ENCODE measurements at places on chromosomes 11 and 22.

DNA sequence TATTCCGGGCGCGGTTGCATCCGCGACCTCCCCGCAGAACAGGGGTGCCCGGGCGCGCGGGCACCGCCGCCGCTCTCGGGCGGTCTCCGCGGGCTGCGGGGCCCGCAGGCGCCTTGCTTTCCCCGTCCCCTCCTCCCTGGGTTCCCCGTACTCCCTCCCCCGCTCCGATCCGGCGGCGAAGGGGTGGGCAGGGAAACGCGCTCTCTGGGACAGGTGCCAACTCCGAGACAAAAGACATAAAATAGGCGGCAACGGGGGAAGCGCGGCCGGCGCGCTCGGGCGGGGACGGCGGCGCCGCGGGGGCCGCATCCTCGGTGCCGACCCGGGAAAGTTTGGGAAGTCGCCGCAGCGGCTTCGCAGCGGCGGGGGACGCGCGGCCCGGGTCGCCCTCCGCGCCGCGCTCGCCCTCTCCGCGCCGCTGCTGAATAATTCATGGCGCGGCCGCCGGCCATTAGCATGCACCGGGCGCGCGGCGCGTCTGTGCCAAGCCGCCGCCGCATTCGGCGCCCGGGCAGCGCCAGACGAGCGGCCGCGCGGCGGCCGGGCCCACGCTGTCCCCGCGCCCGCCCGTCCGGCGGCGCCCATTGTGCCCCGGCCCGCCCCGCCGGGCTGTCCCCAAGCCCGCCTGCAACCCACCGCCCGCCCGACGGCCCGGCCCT lies 78.7 kb upstream of the PPARA start:
- DNase-seq: no peak

DNA sequence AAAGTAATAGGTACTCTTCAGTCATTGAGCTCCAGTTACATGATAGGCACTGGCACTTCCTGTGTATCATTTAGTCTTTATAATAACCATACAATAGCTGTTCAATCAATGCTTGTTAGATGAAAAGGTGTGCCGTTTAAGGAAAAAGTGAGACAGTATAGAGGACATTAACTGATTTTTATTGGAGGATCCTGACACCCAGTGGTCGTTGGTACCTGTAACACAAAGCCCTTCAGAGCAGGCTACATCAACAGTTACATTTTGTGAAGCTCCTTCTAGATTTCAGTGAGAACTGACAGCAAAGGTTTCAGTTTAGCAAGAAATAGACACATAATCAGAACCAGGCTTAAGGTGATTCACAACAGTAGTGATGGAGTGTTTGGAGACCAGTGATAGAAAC lies 44.2 kb downstream of the CCDC81 start:
- DNase-seq: no peak

GRCh38 chr11:120827198-120827597 lies 196.7 kb upstream of the TBCEL start:
- DNase-seq: no peak

DNA sequence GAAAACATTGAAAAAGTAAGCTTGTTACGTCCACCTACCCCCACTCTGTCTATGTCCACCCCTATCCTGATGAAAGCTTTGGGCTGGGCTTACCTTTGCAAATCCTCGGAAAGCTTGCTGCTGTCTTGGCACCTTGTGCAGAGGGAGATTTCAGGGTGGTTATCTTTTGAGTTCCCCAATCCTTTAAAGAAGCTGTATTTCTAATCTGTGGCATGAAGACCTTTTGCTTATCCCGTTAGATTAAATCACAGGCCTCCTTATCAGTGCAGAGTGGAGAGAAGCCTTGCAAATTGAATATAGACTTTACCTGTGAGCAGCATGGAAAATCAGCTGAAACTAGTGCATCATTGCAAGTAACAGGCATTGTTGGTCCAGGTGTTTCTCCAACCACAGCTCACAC lies 580.6 kb upstream of the ANO5 start:
- no peak for DNase-seq

DNA sequence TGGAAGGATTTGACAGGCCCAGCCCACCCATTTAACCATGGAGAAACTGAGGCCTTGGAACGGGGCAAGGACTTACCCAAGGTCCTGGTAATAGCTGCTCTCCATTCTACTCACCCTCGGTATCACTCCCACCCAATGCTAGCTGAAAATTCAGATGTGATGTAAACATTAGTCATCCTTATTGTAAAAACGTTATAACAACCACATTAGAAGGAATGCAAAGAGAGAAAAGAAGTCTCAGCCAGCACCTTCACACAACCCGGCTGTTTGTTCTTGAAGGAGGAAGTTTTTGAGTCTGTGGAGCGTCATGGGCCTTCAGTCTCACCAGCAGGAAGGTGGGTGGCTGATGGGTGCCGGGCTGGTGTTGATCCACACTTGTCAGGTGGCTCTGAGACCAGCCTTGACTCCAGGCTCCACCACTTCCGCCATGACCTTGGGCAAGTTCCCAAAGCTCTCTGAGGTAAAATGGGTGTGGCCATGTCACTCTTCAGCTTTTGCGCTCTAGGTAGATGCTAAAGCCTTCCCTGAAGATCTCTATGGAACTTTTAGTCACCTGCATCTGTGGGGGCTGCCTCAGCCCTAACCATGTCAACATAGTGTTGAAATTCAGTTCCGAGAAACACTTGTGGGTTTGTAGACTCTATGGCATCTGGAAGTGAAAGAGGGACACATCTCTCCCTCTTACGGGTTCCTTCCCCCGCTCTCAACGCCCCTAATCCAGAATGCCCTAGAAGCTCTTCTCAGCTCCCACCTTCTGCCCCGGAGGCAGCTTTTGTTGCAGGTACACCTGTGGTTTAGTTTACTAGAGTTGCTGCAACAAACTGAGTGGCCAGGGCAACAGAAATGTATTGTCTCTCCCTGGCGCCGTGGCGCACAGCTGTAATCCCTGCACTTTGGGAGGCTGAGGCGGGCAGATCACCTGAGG lies 14.8 kb downstream of the CD6 start:
- peak; percentile 88 for DNase-seq

Data from stimulated activated CD8-positive, alpha-beta memory T cell treated with anti-CD3 and anti-CD28 coated beads, Interleukin-15, amount 100 ng/mL, for 4 hours (primary cell).